Forelimb muscle (tissue), 1 donor: ENCODE measurements at places on chromosomes 2 and 18.

GRCh38 chr2:168365094-168365621, 90.9 kb upstream of the CERS6 start:
- no peak for DNase-seq

DNA sequence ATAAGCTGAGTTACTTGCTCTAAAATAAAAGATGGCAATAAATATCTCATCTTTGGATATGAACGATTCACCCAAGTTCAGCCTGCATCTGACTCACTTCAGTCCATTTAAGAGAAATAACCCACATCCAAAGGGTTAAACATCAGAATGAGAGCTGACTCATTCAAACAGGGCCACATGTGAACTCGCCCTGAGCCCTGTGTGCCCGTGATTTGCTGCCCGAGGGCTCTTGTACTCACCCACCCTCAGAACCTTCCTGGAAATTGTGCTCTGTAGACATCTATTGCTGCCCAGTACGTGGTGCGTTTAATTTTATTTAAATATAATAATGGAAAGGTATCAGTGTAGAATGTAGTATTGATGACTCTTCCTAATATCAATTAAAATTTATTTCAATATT, 66.9 kb upstream of the RBM44 start:
- DNase-seq = no peak

DNA sequence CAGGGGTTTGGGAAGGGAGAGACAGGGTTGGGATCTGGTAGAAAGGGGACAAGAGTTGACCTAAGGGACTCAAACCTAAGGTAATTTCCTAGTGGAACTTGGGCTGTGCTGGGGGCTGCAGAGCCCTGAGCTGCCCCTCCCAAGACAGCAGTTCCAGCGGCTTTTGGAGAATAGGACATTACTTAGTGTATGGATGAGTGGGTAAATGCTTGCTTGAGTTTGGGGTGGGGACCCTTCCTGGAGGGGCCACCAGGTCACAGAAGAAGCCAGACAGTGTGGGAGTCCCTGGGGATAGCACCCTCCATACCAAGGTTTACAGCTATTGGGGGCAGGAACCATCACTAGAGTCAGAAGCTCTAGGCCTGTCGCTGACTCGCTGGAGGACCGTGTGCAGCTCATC, 111.5 kb downstream of the CAPN13 start:
- no peak for DNase-seq

GRCh38 chr2:11102956-11103860, 52.1 kb upstream of the SLC66A3 start:
- DNase-seq = no peak

DNA sequence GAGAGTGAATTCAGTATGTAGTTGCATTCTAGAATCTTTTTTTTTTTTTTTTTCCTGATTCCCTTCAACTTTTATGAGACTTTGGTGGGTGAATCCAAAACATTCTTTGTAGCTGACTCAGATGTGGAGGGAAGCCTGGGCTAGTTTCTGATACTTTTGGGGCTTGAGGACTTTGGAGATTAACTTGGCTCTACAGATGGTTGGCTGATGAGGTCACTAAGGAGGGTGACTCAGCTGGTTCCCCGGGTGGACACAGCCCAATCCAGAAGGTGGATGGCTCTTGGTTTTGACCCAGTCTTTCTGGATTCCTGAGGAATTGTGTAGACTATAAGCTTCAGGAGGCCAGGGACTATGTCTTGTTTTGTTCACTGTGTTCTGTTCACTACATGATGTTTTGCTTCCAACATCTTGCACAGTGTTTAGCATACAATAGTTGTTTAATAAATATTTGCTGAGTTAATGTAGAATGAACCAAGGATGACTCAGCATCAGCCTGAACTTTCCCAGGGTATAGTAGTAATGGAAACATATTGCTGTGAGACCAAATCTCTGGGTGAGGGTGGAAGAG, 30.5 kb downstream of the LAMA3 start:
- DNase-seq = no peak

DNA sequence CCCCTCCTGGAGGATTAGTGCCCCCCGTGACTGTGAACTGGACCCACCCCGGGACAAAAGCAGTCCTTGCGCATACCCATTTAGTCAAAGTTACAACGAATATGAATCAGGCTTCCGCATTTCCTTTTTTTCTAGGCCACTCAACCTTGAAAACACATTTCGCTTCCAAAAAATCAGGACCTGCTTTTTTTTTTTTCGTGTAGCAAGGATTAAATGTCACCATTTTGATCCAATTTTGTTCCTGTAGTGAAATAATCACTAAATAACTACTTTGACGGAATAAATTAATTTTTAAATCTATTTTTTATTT, 464 bp upstream of the FTCDNL1 start:
- no peak for DNase-seq

DNA sequence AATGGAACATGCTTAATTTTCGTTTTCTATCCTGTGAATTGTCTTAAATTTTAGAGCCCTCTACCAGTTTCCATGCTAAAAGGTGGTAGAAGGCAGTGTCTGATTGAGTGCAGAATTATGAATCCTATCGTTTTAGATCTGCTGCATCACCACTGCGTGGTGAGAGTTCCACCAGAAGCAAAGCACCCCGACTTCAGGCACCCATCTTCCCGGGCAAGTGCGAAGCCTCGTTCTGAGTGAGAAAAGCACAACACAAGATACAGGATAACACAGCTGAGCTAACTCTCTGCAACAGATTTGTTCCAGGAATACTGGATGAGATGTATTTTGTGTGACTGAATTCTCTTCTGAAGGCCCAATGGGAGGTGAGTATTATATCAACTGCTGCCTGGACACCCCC, 471.5 kb downstream of the EIPR1 start:
- DNase-seq = no peak

DNA sequence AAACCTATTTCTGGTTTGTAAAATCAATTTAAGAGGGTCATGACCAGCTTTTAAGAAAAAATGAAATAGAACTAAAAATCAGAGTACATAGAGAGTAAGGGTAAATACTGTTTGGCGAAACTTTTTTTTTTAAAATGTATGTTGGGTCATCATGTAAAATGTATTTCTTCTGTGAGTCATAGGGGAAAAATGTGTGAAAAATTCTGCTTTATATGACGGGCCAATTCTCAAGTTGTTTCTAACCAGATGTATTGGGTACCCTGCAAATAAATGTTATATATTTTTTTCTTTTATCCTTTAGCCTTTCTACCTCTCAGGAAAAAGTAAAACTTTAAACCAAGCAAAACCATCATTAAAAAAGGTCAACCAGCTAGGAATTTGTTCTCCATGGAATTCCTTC, 13.9 kb downstream of the AFTPH start:
- DNase-seq = no peak

GRCh38 chr2:144858211-144858610, 338.3 kb upstream of the ZEB2 start:
- no peak for DNase-seq

DNA sequence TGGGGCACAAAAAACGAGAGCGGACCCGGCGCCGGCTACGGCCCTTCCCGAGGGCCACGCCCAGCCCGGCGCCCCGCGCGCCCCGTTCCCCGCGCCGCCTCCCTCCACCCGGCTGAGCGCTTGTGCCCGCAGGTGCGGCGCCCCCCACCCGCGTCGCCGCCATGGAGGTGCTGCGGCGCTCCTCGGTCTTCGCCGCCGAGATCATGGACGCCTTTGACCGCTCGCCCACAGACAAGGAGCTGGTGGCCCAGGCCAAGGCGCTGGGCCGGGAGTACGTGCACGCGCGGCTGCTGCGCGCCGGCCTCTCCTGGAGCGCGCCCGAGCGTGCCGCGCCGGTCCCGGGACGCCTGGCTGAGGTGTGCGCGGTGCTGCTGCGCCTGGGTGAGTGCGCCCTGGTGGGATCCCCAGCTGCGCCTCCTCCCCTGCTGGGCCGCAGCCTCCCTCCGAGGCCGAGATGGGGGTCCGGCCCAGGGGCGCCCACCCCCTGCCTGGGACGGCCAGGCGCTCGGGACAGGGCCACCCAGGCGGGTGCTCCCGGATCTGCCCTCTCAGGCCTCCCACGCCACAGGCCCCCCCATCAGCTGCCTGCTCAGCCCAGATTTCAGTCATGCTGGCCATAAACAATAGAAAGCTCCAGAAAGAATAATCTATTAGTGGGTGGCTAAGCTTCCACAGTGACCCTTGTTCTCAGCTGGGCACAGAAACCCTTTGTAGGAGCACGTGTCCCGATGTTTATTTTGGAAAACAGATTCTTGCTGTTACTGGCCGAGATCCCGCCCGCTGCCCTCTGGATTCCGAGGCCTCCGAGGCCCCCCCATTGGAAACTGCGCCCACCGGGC, 997 bp downstream of the BOK start:
- DNase-seq = no peak

DNA sequence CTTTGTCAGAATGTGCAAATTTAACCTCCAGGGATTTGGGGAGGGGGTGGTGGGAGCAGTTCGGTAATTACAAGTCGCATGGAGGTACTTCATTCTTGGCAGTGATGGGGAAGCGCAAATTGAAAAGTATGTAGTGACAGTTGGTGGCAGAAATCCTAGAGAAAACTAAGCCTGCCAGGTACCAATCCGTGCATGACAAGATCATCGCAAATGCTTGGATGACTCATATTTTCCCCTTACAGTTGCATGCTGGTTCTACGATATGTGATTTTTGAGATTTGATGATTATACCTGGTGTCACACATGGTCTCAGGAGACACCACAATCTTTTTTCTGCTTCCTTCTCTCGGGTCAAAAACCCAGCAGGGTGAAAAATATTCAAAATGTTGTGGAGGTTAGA, 479.7 kb upstream of the ID2 start:
- DNase-seq = no peak

- no peak for DNase-seq
These were observed 243.3 kb upstream of the NCKAP5 start for GRCh38 chr2:133811409-133812125.

DNA sequence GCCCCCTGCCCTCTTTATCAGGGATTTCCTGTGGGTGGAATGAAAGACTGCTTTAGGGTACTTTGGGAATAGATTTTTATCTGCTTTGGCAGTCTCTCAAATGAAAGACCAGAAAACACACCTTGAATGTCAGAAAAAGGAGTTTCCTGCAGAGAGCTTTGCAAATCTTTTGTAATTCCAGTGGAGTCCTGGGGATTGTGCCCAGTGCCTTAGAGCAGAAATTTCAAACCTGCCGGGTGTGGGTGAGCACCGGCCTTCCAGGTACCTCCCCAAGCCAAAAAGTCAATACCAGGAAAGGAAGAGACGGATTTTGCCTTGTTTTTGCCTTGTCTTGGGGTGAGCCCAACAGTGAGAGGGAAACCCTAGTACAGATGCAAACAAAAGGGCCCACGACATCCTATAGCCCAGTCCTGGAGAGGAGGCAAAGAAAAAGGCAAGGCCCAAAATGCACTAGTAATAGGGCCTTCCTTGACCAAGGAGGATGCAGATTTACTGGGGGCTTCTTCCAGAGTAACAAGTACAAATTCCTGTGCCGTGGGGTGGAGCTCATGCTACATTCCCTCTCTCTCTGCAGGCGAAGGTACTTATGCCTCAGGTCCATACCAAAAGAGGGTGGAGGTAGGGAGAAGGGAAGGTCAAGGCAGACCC, 36.4 kb downstream of the FOXI3 start:
- no peak for DNase-seq

DNA sequence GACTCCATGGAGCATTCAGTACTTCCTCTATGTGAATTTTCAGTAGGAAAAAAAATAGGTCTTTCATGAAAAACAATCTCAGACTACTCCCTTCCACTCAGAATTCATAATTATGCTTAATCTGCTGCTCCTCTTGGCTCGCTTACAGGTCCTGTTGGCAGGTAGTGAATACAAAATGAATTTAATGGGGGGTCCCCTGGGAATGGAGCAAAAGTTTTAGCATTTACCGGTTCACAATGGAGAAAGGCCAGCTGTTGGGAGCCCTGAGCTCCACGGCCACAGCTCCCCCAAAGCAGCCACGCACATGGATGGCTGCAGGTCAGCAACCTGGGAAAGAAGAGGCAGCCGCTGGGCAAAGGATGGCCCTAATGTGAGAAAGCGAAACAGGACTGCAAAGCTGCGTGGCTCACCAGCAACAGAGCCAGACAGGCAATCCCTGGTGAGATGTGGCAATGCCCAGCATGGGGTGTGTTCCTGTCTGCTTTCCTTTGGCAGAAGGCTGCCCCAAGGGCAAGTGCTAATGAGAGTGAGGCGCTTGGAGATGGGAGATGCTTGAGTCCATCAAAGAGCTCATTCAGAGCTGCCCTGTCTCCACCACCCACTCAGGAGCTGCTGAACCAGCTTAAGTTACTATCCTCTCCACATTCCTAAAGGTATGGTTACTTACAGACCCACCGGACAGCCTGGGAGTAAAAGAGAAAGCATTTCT, 447.4 kb downstream of the EPHA4 start:
- DNase-seq = no peak
